NCI-H2171 (cell line): ENCODE measurements at places on chromosomes 5 and 9.

- DNase-seq = no peak
Observed at GRCh38 chr5:163825661-163826060, 320.2 kb downstream of the MAT2B start.

GRCh38 chr9:23887781-23888180, 61.7 kb upstream of the ELAVL2 start:
- no peak for DNase-seq

GRCh38 chr9:26510137-26510536, 382.5 kb downstream of the CAAP1 start:
- DNase-seq = no peak

DNA sequence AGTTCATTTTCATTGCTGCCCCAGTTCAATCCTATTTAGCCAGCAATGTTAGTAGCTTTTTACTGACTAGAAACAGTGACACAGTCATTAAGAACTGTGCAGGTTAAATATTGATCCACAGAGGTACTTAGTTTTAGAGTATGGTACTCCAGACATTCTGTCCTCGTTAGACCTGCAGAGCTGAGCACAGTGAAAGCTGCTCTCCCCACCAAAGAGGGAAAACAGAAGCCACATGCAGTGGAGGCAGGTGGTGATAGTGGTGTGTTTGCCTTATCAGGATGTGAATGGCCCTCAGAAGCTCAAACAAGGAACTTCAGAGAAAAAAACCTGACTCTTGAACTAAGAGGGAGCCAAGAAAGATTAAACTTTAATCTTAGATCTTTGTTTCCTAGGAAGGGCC, 75.5 kb downstream of the UNC13B start:
- no peak for DNase-seq

- DNase-seq = no peak
Observed at GRCh38 chr5:165783024-165783423, 2277.6 kb downstream of the MAT2B start.

DNA sequence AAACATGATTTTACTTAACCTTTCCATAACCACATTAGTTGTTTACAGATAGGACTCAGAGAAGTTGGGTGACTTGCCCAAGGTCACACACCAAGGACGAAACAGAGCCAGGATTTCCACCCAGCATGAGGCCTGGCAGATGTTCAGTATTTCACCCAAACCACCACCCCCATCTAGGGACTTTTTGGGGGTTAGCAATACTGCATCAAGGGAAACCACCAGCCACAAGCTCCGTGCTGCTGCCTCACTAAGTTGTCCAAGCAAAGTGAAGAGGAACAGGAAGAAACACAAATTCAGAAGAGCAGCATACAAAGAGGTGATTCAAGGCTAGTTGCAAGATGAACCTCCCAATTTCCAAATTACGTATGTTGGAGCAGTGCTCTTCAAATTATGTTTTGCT, 219.6 kb upstream of the RORB start:
- DNase-seq = no peak

DNA sequence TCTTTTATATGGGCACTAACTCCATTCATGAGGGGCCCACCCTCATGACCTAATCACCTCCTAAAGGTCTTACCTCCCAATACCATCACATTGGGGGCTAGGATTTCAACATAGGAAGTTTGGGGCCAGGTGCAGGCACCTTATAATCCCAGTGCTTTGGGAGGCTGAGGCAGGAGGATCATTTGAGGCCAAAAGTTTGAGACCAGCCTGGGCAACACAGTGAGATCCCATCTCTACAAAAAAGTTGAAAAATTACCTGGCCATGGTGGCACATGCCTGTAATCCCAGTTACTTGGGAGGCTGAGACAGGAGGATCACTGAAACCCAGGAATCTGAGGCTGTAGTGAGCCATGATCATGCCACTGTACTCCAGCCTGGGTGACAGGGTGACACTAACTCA, 76.7 kb downstream of the MYO10 start:
- DNase-seq = no peak

GRCh38 chr5:159096243-159096923, 3.3 kb downstream of the EBF1 start:
- DNase-seq = no peak
